ENCODE measurements at places on chromosomes 16 and 17.

GRCh38 chr16:31451681-31452351 lies 7.5 kb upstream of the ARMC5 start:
- peak; percentile 58 for DNase-seq

DNA sequence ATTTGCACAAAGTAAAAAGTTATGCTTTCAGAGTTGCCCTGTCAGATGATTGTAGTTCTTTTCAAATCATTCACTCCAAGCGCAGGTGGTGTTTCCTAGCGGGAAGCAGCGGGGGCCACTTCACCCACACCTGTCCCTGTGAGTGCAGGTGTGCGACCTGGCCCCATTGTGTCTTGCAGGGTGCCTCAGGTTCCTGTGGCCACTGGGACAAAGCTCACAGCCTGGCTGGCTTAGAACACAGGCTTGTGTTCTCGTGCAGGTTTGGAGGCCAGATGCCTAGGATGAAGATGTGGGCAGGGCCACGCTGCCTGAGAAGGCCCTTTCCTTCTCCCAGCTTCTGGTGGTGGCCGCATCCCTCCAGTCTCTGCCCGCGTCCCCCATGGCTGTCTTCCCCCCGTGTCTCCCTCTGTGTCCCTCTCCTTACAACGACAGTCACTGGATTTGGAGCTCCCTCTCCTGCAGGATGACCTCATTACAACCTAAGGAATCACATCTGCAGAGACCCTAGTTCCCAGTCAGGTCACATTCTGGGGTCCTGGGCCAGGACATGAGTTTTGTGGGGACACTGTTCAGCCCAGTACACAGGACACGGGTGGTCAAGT lies 90.5 kb downstream of the NPIPB11 start:
- no peak for DNase-seq

GRCh38 chr17:17557796-17558195 lies 33.7 kb downstream of the PEMT start:
- DNase-seq: no peak

GRCh38 chr16:71565812-71566700 lies 10.8 kb downstream of the TAT start:
- no peak for DNase-seq

- DNase-seq: no peak
Observed at GRCh38 chr17:16915752-16916556, 56.0 kb downstream of the TNFRSF13B start.

DNA sequence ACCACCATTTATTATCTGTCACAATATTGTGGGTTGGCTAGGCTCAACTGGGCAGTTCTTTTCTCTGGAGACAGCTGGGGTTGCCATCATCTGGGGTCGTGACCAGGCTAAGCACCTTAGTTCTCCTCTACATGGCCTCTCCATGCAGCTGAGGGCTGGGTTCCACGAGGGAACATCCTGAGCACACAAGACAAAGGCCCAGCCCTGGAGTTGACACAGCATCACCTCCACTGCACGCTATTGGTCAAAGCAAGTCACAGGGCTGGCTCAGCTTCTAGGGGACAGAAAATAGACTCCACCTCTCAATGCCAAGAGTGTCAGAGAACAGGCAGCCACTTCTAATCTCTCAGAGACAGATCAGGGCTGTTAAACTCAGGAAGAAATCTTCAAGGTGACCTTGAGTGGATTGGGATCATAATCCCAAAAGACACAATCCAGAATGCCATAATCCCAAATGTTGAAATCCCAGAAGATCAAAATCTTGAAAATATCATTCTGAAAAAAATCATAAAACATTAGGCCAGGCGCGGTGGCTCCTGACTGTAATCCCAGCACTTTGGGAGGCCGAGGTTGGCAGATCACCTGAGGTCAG lies 13.0 kb upstream of the USP10 start:
- no peak for DNase-seq

- peak; percentile 89 for DNase-seq
Observed at GRCh38 chr17:10063730-10064241, 134.6 kb downstream of the GAS7 start.

GRCh38 chr17:30395398-30396022 lies 16.8 kb downstream of the CPD start:
- no peak for DNase-seq

DNA sequence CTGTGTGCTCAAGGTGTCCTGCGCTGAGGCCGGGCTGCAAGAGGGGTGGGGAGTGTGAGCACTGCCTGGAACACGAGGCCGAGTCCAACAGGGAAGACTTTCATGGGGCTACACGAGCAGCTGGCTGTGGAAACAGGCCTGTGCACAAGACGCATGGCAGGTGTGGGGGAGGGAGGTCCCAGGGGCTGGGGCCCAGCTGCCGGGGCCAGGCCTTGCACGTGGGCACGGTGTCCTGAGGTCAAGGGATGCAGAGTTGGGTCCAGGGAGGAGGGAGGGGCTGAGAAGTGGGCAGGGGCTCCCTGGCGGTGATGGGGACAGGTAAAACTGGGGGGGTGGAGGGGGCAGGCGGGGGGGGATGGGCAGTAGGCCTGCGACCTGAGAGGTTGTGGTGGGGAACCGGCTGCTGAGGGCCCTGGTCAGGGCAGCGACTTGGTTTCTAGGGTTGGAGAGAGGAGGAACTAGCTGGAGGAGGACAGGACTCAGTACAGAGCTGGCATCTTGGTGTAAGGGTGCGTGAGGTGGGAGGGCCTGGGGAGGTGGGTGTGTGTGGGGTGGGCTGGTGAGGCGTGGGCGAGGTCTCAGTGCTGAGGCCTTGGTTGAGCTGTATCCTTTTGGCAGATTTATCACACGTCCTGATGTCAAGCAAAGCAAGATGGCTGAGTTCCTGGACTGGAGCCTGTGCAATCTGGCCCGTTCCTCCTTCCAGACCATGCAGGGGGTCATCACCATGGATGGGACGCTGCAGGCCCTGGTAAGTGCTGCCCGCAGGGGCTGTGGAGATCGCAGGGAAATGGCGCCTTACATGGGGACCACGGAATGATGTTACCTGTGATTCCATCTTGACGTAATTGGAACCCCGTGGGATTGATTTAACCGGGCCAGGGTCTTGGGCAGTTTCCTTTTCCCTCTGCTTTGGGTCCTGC lies 29.4 kb downstream of the TBCD start:
- DNase-seq: no peak

- DNase-seq: no peak
Observed at GRCh38 chr17:65345261-65346005, 208.3 kb downstream of the RGS9 start.

DNA sequence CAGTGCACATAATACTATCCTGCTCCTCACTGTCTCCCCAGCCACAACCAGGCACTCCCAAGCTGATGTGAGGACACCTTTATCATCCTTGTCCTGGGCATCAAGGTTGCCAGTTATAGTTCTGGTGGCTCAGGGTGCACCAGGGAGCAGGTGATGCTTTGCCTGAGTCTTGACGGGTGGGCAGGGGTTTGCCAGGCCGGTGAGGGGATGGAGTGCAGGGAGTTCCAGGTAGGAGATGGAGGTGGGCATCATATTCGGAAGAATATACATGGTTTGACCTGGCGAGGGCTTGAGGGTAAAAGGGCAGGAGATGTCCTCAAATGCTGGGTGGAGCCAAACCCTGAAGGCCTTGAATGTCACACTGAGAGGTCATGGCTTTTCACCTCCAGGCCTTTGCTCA lies 115.8 kb upstream of the CRHR1 start:
- no peak for DNase-seq

GRCh38 chr17:18332909-18333489 lies 17.9 kb downstream of the SMCR8 start:
- no peak for DNase-seq

GRCh38 chr17:68378268-68379176 lies 78.8 kb downstream of the WIPI1 start:
- peak; percentile 81 for DNase-seq

GRCh38 chr16:11562411-11562810 lies 24.3 kb downstream of the LITAF start:
- DNase-seq: no peak

GRCh38 chr17:67211742-67212141 lies 33.3 kb downstream of the HELZ start:
- DNase-seq: peak; percentile 79

DNA sequence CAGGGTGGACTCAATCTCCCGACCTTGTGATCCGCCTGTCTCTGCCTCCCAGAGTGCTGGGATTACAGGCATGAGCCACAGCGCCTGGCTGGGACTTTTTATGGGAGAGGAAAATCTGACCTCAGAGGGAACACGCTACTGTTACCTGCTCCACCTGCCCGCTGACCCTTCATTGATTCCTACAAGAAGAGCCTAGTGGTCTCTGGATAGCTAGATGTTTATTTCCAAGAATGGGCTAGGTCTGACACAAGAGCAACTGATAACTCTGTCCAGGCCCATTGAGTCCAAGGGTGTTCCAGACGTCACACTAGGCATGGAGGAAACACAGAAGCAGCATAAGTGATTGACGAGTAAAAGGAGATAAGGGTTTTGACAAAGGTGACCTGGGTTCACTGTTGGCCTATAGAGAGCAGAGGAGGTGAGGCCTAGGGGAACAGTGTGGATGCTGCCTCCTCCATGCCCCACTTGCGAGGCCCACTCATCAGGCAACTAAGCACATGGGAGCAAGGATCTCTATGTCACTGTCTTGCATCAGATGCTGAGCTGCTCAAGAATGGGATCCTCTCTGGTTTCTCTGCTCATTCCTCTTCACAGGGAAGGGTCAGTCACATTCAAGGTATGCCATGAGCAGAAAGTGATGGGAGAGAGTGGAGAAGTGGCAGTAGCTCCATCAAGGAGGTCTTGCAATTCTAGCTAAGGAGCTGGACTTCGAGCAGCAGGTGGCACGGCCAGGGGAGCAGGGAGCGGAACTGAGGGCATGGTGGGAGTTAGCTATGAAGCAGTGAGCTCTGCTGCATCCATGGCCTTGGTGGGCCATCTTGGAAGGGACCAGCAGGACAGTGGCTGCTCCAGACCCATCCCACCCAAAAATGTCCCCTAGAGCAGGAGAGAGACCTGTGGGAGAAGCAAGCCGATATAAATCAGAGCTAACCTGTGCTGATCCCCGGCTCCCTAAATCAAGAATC lies 145.2 kb downstream of the WSCD1 start:
- DNase-seq: no peak

DNA sequence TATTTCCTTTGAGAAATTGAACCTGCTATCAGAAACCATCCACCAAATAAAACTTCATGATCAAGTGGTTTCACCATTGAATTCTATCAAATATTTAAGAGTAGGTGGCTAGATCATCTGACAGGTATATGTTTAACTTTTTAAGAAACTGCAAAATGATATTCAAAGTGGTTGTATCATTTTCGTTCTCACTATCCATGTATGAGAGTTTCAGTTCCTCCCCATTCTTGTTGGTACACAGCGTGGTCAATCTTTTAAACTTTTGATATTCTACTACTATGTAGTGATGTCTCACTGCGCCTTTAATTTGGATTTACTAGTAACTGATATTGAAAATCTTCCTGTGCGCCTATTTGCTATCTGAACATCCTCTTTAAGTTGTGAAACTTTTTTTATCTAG lies 163.7 kb downstream of the CYB561 start:
- no peak for DNase-seq

- DNase-seq: no peak
Observed at GRCh38 chr17:1485423-1486376, 6.8 kb downstream of the MYO1C start.

- no peak for DNase-seq
Observed at GRCh38 chr17:2292100-2292499, 11.5 kb downstream of the SMG6 start.

- DNase-seq: no peak
Observed at GRCh38 chr16:61432421-61432820, 603.8 kb downstream of the CDH8 start.

- DNase-seq: no peak
Observed at GRCh38 chr17:75009139-75009724, 3.2 kb upstream of the MRPL58 start.

- DNase-seq: no peak
Observed at GRCh38 chr17:40974366-40974765, 7.6 kb upstream of the KRT39 start.

DNA sequence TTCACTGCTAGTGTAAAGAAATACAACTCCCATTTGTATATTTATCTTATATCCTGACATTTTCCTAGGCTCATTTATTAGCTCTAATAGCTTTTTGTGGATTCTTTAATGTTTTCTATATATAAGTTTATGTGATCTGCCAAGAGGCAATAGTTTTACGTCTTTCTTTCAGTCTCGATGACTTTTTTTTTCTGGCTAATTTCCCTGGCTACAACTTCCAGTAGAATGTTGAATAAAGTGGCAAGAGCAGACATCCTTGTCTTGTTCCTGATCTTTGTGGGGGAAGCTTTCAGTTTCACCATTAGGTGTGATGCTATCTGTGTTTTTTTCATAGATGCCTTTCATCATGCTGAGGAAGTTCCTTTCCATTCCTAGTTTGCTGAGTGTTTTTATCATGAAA lies 43.9 kb upstream of the ABCA3 start:
- DNase-seq: no peak

DNA sequence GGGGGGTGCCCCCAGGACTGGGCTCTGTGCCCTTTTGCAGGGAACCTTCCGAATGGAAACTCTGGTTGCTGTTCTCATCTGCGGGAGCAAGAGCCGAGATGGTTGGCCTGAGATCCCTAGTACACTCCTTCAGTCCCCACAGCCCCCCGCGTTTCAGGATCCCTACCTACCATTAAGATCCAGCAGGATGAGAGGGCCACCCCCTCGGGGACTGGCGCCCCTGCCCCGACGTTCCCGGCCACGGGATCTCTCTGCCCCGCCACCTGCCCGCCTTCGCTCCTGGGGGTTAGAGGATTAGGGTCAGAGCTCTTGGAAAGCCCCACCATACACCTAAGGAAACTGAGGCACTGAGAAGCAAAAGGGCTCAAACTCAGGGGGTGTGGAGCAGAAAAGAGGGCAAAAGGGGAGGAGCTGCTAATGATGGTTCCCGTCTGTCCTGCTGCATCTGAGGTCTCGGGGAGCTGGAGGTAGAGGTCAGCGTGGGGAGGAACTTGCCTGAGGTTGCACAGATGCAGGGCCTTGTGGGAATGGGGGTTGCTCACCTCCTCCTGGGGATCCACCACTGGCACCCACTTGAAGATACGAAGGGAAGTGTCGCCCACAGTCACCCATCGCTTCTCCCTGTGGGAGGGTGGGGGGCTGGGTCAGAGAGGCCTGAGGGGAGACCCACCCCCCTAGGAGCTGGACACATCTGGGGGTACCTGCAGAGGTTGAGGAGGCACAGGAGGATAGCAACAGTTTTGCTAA lies 1.0 kb downstream of the BCL7C start:
- no peak for DNase-seq

GRCh38 chr17:980406-981291 lies 1.1 kb upstream of the NXN start:
- peak; percentile 58 for DNase-seq

GRCh38 chr17:19390951-19391350 lies 4.0 kb upstream of the MFAP4 start:
- DNase-seq: no peak

DNA sequence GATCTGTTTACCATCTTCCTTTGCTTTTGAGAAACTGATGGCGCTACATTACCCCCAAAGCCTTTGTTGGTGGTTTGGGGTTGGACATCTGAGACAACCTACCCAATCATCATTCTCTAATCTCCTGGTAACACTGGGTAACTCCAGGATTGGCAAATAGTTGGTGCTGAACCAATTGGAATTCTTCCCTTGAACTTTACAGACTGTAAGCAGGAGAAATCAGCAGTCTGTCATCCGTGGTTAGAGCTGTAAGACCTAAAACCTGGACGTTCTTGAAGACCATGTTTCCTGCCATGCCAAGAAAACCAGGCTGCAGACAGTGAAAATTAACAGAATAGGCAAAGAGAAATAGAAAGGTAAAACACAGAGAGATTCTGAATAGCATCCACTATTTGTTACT lies 398.8 kb upstream of the SALL1 start:
- no peak for DNase-seq
